Temporal lobe (tissue), 4 donors: ENCODE measurements at places on chromosomes 2 and 18. TPM values are rescaled to one million over a fixed set of nuclear protein-coding genes. Genes with fewer than 3 reads are reported as not detected.

Gene KCNG2
- total RNA-seq = 0.25 TPM

Gene EFR3B
- total RNA-seq = 56.1 TPM

Gene TBC1D8
- total RNA-seq = 6.1 TPM

Gene CTDSP1
- 8.6 TPM for total RNA-seq

Gene GPR75
- 15.0 TPM for total RNA-seq
